NCI-H524 (cell line): ENCODE measurements at places on chromosomes 6 and 20.

DNA sequence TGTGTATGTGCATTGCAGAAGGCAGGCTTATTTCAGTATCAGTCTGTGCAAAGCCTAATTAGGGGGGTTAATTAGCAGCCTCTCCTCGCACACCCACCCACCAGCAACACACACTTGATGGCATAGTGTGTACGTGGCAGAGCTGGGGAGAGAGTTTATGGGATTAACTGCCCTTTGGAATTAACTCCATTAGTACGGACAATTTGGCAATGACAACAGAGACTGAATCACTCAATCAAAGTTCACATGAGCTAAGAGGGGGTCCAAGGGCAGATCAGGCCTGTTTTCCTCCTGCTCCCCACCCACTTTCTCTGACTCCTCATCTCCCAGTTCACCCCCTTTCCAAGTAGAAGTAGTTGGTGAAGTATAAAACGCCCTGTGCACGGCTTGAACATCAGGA lies 69.5 kb downstream of the LRFN2 start:
- peak; percentile 30 for DNase-seq

DNA sequence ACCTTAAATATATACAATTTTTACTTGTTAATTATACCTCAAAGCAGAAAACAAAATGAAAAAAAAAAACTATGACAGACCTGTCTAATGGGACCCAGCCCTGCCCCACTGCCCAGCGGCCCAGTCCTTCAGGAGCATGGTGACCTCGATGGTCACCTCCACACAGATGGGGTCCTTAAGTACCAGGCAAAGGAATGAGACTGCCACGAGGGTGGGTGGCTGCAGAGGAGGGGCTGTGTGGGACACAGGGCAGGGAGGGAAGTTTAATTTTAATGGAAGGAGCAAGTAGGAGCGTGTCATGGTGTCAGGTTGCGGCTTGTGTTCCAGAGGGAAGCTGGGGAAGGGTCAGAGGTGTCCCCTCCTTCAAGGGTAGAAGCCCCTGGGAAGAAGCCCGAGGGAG lies 28.6 kb downstream of the GABRR2 start:
- DNase-seq = no peak

DNA sequence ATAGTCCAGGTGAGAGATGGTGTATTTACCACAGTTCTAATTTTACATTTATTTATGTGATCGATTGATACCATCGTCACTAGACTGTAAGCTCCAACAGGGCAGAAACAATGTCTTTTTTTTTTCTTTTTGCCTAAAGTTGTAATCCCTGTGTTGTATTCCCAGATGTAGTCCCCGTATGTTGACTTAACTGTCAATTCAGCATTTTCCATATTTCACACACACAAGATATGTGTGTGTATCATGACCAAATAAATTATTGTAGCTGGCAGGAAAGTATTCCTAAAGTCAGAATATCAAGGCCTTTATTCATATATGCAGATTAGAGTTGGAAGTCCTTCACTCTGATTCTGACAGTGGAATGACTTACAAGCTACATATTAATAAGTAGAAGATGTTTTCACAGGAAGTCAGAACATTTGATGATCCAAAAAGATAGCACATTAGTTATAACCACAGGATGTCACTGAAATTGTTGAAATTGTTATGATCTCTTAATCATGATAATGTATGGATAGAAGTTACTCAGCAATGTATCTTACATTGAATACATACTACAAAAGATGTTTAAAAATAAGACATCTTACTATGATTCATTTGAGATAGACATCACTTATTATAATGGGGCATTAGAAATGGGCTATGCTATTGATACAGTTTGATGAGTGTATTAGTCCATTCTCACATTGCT lies 10.6 kb downstream of the RNF182 start:
- DNase-seq = no peak

DNA sequence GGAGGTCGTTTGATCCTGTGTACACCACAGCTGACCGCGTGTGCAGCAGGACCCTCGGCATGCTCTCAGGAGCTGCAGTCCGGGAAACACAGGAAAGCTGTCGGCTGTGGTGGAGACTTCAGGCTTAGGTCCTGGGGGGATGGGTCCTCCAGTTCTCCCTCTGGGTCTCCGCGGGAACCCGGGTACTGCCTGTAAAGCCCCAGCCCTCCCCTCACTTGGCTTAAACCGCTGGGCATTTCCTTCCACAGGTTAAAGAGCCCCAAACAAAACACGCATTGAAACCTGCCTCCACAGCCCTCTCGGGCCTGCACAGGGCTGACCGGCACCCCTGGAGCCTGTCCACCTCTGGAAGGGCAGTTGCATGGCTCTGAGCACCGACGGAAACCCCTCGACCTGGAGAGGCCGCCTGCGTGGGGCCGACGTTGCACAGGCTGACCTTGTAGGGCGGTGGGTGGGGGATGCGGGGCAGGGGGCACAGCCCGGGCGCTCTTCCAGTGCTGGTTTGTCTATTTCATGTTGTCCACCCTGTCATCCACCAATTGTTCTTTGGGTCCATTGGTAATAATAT lies 59.1 kb downstream of the DACT2 start:
- no peak for DNase-seq

- no peak for DNase-seq
These were observed 247.4 kb downstream of the CD109 start for GRCh38 chr6:73943411-73943810.

GRCh38 chr20:32356622-32357374 lies 1.3 kb upstream of the ASXL1 start:
- no peak for DNase-seq

DNA sequence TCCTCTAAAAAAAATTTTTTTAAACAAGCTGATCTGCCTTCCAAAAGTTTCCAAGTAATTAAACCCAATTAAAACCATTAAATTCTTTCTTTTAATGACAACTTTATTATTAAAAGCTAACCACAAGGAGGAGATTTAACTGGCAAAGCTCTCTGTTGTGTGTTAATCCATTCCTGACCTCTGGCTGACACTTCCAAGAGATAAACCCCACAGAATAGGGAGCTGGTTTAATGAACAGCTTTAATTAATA lies 230.8 kb downstream of the EYA2 start:
- peak; percentile 77 for DNase-seq

DNA sequence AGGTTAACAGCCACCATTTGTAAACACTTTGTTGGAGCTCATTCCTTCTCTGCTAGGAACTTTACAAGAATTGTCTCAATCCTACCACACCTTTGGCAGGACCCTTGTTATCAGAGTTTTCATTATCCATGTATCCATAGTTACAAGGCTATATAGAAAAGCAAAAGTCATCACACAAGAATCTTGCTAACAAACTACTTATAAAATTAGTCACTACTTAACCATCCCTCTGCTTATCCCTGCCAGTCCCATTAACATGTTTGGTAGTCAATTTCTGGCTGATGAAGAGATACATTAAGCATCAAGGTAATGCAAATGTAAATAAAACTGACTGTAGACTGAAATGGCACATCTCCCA lies 10.4 kb downstream of the ZSWIM3 start:
- no peak for DNase-seq

DNA sequence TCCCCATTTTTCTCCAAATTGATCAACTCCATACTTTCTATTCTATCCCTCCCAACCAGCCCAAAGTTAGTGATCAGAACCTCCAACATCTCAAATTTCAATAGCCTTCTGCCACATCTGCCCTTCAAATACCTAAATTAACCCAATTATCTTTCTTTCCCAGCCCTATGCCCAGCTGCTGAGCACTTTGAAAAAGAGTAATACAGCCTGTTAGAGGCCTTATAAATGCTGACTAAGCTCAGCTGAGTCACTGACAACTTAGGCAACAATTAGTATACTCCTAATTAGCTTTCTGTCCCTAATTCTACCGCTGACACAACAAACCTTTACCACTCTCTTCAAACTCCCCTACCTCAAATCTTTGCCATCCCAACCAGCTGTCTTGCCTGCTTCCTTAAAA lies 23.5 kb downstream of the RUNX2 start:
- peak; percentile 66 for DNase-seq

DNA sequence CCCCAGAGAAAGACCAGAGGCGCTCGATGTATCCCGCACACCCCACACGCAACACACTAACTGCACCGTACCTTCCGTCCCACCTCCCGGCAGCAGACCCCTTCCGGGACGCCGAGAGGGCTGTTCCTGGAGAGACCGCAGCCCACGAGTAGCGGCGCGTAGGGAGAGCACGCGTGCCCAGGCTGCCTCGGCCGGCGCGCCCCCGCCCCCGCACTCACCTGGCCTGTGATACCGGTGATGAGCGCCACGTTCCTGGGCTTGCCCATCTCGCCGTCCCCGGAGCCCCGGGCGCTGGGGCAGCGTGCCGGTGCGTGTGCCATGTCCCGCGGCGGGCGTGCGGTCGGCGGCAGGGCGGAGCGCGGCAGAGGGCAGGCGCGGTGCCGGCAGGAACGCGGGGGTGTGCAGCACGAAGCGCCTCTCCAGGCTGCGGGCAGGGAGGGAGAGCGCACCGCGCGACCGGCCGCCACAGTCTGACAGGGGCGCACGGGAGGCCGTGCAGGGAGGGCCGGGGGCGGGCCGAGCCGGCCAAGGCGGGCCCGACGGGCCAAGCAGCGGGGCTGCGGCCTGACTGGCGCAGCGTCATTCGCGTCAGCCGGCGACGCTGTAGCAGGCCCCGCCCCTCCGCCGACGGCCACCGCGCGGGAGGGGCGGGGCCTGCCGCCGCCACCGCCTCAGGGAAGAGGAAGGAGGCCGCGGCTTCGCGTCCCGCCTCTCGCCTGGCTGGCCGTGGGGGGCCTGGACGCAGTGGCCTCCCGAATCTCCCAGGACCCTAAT lies at the start of gene GMDS:
Gene GMDS (minus strand): TSS at position 503 of the 774 bp plus-strand sequence.
- peak; percentile 89 for DNase-seq

GRCh38 chr6:169428532-169428931 lies 174.9 kb upstream of the THBS2 start:
- no peak for DNase-seq

DNA sequence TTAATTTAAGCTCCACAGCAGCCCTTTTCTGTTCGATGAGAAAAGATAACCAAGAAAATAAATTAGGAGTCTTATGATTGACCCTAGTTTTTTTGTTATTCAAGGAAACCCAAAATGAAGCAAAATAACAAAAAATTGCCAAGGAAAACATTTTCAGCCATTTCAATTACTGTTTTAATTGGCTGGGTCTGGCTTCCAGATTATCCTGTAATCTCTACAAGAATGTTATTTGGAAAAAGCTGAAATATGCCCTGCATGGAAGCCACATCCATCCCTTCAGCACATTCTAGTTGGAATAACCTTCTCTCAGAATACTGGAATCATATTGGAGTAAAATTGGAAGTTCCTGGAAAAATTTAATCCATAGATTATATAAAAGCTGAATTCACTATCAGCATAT lies 191.1 kb upstream of the CCN2 start:
- no peak for DNase-seq

DNA sequence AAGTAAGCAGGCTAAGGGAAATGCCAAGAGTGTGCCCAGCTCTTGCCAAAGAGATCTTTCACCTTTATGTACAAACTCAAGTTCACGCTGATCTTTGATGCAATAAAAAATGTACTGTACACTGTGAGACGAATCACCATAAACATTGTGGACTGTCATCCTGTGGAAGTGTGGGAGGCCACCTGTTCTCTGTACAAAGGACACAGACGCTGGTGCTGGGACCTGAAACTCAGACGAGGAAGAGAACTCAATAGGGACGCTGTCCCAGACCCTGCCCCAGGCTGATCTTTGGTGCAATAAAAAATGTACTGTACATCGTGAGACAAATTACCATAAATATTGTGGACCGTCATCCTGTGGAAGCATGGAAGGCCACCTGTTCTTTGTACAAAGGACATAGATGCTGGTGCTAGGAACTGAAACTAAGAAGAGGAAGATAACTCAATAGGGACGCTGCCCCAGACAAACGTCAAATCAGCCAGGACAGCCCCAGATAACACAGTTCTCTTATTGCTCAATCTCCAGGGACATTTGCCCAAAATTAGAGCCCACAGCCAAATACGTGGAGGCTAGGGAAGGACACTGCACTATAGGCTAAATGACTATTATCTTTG lies 312.7 kb upstream of the SGK1 start:
- no peak for DNase-seq

- no peak for DNase-seq
These were observed 78.8 kb downstream of the FOXF2 start for GRCh38 chr6:1468126-1468525.

- DNase-seq = peak; percentile 73
These were observed 1.2 kb downstream of the AKAP12 start for GRCh38 chr6:151240791-151241642.

DNA sequence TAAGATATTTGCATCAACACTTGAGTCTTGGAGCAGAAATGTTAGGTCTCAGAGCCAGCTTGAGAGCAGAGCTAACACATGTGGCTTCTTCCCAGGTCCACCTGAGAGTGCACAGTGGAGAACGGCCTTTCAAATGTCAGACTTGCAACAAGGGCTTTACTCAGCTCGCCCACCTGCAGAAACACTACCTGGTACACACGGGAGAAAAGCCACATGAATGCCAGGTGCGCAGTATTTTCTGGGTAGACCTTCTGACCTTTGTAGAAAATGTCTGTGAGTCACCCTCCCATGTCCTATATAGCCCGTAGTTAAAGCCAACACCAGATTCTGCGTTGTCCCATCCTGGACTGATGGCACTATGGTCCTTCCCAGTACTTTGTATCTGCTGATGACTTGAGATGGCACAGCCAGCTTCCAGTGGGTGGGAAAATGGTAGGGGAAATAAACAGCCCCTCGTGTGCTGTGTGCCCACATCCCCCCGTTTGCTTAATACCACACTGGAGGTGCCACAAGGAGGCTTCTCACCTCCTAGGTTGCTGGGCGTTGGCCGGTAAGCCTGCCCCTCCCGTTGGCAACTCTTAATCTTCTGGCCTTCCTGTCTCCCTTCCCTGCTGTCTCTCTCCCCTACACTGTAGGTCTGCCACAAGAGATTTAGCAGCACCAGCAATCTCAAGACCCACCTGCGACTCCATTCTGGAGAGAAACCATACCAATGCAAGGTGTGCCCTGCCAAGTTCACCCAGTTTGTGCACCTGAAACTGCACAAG lies 20.3 kb downstream of the PRDM1 start:
- no peak for DNase-seq

DNA sequence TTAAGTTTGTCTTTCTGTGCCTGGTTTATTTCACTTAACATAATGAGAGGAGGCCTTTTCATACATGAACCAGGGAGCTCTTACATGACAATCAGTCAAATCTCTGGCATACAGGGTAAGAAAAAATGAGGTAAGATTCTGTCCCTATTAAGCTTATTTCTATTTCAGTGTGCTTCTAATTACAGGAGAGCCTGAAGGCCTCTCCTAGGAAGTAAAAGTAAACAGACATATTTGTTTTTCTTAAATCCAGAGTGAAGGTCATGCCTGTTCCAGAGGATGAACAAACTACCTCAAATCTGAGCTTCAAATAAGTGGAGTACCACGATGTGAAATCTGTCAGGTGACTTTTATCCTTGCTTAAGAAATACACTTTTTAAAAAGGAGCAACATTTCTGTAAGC lies 72.6 kb downstream of the POPDC3 start:
- no peak for DNase-seq

DNA sequence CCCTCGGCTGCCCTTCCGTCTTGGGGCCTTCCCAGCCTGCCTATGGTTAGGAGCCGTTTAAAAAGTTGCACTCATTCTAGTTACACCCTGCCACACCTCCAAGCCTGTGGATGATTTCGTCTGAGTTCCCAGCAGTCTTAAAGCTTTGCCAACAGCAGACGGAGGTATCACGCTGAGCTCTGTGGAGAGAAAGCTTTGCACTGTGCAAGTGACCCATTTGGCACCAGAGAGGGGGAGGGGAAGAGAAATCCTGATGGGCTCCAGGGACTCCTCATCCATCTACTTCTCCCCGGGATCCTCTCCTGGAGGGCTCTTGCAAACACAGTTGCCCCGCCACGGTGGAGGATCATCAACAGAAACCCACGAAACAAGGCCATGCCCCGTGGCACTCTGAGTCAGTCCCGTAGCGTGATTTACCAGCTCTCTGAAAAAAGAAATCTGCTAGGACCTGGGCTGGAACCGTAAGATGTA lies 98.8 kb upstream of the CITED2 start:
- DNase-seq = peak; percentile 55

- DNase-seq = no peak
These were observed 101.6 kb downstream of the IBTK start for GRCh38 chr6:82145926-82146452.
